ENCODE measurements at places on chromosomes 12 and 14.

DNA sequence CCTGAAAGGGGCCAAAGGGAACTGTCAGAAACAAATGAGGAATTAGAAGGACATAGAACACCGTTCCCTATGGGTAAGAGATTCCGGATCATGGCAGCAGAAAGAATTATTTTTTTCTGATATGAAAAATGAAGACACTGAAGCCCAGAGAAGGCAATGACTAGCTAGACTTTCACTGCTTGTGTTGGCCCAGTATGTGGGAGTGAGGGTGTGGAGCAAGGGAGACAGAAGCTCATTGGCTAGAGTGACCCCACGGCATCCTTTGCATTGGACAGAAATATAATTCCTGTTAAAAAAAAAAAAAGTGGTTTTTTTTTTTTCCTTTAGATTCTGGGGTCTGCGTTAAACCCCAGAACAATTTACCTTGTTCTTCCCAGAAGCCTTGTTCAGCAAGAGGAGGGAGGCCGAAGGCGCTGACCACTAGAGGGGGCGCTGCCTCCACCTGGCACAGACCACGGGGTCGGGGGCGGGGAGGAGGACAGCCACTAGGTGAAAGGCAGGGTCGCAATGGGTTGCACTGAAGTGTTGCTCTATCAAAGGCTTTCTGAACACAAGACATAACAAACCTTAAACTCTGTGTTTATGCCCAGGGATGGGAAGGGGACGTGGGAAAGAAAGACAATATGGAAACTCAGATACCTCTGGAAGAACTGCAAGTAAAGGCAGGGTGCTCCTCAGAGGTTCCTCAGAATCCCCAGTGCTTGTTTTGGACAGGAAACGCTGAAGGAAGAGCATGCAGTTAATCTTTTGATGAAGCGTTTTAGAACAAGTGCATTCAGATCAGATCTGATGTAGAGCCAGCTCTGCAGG, 156.8 kb downstream of the KCNA5 start:
- DNase-seq: peak; percentile 77

- DNase-seq: no peak
Observed at GRCh38 chr14:20657216-20658211, 16.0 kb upstream of the OR6S1 start.

- DNase-seq: no peak
Observed at GRCh38 chr14:47103771-47104170, 452.2 kb upstream of the RPL10L start.

DNA sequence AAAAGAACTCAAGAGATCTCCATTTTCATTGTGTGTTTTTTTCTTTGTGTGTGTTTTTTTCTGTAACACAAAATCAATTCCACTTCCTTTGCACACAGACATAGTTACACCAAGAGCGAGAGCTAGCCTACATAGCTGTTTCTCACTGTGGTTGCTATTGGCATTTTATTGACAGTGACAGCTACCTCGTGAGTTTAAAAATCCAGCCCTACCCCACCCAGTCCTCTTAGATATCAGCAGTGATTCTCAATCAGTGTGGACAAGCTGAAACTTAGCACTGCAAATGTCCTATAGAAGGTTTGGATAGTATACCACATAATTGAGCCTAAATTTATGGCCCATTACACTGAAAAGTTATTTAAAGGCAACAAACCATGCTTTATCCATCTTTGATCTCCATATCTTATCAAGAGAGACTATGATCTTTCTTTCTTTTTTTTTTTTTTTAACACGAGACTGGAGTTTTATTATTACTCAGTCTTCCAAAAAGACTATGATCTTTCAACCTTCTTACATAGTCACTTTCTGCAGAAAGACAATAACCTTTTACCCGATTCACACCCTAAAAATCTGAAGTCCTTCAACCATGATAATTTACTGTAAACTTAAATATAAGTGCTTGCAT, 46.8 kb downstream of the ATP2B1 start:
- DNase-seq: no peak

GRCh38 chr14:76812093-76812421, 625 bp downstream of the ANGEL1 start:
- DNase-seq: peak; percentile 22

DNA sequence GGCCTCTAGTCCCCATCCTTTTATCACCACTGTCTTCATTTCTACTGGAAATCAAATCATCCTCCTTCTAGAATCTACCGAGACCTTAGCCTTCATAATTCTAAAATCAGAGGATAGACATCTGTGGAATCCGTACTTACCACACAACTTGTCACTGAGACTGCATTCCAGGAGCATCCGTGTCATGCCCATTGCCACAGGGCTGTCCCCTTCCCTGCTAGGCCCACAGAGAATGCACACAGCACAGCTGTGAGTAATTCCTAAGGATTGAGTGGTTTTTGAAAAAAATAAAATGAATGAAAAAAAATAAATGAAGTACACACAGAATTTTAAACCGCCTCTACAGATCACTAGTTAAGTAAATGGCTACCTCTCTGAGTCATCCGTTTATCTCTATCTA, 21.0 kb upstream of the MAGOHB start:
- no peak for DNase-seq

GRCh38 chr12:16121953-16122352, 155.5 kb downstream of the SLC15A5 start:
- no peak for DNase-seq

- no peak for DNase-seq
Observed at GRCh38 chr12:3958534-3958933, 85.3 kb upstream of the PARP11 start.

GRCh38 chr12:3138941-3139511, 61.8 kb downstream of the TSPAN9 start:
- DNase-seq: no peak

GRCh38 chr12:22353615-22354325, 19.3 kb upstream of the ST8SIA1 start:
- DNase-seq: no peak

DNA sequence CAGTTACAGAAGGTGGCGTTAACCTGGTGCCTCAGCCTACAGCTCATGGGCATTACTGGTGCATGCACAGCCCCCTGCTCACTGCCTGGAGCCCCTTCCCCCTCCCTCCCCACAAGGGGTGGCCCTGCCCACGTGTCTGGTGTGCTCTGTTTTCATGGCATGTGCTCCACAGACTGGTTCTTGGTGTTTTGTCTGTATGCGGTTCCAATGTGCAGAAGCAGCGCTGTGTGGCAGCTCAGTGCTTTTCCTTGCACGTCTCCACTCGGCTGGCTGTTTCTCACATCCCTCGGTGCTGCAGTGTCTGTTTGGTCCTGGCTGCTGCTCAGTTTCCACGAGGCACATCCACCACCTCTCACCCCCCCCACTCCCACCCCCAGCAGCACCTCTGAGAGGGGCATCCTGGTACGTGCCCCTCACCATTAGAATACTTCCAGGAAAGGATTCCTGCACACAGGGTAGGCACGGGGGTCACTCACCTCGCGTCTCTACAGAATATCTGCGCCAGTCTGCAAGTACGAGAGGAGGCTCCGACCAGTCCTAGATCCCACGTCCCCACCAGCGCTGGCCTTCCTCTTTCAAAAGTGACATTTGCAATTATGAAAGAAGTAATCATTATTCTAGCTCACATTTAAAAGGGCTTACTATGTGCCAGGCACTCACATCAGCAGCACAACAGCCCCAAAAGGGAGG, 27.1 kb downstream of the DIO3 start:
- DNase-seq: no peak

GRCh38 chr14:56379956-56380355, 199.6 kb upstream of the TMEM260 start:
- no peak for DNase-seq
